ENCODE measurements at places on chromosomes 5 and 9.

GRCh38 chr5:10339958-10340357, 13.5 kb upstream of the MARCHF6 start:
- no peak for DNase-seq

- DNase-seq, result peak; percentile 41
Measured at GRCh38 chr9:128689293-128689774, 312 bp downstream of the SET start.

DNA sequence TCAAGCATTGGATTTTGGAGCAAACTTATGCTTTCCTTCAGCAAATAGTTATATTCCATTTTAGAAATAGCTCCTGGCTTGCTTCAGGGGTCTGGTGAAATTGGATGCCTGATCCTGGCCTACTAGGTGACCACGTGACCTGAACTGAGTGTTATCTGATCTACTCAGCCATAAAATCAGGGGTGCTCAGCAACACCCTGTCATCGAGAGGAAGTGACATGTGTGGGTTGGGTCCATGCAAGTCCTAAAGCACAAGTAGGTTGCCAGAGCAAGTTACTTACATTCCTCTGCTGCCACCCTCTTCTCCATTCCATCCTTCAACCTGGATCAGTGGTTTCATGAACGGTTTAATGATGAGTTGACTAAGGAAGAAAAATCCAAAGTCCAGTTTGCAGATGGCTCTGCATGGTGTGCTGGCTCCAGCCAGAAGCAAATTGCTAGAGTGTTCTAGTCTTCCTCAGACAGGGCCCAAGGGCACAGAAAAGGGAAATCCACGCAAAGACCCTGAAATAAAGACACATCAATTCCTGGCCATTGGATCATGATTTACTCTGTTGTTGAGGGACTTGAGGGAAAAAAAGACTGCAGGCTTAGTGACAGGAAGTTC, 2.8 kb upstream of the FAM193B start:
- DNase-seq, result no peak

DNA sequence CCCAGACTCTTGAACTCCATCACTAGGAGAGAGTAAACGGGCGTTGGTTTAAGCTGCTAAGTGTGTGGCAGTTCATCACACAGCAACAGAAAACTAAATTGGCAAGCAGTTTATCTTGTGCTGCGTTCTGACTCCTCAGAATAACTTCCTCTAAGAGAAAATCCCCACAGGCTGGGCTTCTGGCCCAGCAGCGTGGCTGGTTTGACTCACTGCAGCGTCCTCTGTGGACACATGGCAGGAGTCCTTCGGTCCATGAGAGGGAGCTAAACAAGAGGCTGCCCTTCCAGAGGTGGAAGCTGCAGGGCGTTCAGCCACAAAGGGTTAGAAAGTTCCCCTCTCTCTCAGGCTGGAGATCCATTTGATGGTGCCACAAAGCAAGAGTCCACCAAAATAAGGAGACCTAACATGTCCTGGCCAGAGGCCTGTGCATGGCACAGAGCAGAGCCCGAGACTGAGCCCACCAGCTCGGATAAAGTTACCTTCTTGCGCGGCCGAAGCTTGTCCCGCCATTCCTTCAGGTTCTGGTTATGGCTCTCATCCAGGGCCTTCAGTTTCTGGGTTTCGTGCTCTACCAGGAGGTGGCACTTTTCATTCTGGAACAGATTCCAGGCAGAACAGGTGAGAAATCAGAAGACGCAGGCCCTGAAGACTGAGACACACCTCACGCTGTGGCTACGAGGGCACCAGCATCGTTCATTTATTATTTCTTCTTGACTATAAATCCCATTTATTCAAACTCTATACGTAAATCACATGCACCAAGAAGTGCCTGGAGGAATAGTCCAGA, 46.2 kb upstream of the FBXW11 start:
- no peak for DNase-seq

GRCh38 chr5:139952574-139952973, 90.5 kb downstream of the NRG2 start:
- DNase-seq, result no peak

DNA sequence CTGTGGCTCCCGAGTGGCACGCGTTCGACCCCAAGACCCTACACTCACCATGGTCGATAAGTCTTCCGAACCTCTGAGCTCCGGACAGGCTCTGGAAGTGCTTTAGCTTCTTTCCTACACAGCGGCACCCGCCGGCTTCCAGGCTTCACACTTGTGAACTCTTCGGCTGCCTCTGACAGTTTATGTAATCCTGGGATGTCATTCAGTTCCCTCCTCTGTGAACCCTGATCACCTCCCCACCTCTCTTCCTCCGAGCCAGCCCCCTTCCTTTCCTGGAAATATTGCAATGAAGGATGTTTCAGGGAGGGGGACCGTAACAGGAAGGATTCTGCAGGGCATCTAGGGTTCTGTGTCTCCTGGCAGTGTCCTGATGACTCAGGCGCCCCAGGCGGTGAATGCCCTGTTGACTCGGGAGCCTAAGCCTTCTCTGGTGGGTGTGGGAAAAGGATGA, at the start of gene CD14:
TSS of gene CD14 (minus strand) at position 155 of the 451 bp plus-strand sequence. CDS start at position 51, 104 bp downstream.
- no peak for DNase-seq

DNA sequence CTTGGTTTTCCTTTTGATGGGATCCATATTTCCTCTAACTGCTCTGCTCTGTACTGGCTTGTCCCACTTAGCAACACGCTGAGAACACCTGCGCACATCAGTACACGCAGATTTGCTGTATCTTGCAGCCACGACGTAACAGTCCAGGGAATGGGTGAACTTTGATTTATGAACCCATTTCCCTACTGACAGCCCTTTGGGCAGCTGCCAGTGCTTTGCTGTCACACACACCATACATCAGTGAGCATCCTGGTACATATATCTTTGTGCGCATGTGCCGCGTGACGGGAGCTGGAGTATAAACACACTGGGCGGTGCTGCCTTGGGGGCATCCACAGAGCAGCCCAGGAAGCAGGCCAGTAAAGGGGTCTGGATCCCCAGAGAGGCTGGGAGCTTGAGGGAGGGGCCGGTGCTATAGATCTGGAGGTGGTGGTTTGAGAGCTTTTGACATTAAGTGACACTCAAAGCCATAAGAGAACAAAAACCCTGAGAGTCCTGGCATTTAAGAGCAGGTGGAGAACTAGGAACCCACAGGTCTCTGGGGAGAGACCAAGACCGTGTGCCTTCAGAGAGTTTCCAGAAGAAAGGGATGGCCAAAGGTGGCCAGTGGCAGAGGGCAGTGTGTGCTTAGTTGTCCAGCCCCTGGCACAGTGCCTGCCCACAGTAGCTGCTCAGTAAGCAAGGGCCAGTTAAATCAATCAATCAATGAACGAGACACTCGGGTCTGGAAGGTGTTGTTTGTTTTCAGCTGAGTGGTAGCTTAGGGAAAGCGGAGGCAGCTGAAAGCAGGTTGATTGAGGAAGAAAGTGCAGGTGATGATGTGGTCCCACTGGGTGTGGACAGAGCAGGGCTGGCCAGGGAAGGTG, 53.7 kb downstream of the LMX1B start:
- DNase-seq, result no peak

DNA sequence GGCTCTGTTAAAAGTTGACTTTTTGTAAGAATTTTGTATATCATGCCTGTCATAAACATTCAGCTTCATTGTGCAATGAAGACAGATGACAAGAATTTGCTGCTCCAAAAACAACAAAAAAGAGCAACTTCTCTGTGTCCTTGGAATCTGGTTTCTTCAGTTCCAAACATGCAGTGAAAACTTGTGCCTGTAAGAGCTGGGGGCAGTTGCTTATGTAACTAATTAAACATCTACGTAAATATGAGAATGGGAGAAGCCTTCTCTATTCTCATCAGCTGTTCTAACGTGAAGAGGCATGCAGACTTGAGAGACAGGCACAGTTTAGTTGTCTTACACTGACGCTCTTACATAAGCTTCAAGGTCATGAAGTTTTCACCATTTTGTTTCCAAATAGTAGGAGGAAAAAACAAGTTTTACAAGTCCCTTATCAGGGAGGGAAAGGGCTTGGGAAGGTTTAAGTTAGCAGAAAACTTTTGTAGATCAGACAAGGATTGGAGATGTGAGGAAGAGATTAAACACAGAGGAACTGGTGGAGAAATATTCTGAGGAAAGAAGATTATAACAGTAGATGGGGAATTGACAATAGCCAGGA, 170.4 kb downstream of the RFK start:
- no peak for DNase-seq

- DNase-seq, result no peak
Measured at GRCh38 chr9:2018764-2019558, 3.8 kb downstream of the SMARCA2 start.

- no peak for DNase-seq
Measured at GRCh38 chr5:42801516-42802166, 10.1 kb downstream of the SELENOP start.

GRCh38 chr5:138654281-138654867, 79.2 kb upstream of the HSPA9 start:
- peak; percentile 58 for DNase-seq

- no peak for DNase-seq
Measured at GRCh38 chr5:132013711-132014110, 2.3 kb upstream of the ACSL6 start.

DNA sequence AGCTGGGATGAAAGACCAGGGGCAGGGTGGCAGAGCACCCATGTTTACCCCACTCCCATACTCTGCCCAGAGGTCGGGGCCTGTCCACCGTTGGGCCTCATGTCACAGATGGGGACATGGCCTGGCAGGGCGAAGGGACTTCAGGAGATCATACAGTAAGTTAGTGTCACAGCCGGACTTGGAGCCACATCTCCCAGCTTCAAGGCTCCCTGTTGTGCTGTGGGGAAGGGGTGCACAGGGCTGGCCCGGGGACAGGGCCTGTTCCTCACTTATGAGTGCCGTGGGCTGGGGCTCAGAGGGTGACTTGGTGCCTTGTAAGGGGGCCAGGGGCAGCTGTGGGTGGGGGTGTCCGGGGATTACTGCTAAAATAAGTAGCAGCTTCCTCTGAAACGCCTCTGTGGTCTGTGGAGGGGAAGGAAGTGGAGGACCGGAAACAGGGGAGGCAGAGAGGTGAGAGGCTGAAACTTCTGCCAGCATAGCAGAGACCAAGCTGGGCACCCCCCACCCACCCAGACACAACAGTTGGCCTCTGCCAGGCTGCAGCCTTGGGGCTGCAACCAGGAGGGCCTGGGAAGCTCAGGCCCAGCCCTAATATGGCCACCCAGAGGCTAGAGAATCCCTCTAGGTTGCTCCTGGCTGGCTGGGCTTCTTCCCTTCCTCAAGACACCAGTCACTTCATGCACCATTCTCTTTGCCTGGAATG, 41.1 kb upstream of the NEK6 start:
- no peak for DNase-seq

GRCh38 chr5:16981700-16982099, 45.6 kb upstream of the MYO10 start:
- no peak for DNase-seq

GRCh38 chr5:149030392-149030791, 32.5 kb downstream of the SH3TC2 start:
- DNase-seq, result no peak

DNA sequence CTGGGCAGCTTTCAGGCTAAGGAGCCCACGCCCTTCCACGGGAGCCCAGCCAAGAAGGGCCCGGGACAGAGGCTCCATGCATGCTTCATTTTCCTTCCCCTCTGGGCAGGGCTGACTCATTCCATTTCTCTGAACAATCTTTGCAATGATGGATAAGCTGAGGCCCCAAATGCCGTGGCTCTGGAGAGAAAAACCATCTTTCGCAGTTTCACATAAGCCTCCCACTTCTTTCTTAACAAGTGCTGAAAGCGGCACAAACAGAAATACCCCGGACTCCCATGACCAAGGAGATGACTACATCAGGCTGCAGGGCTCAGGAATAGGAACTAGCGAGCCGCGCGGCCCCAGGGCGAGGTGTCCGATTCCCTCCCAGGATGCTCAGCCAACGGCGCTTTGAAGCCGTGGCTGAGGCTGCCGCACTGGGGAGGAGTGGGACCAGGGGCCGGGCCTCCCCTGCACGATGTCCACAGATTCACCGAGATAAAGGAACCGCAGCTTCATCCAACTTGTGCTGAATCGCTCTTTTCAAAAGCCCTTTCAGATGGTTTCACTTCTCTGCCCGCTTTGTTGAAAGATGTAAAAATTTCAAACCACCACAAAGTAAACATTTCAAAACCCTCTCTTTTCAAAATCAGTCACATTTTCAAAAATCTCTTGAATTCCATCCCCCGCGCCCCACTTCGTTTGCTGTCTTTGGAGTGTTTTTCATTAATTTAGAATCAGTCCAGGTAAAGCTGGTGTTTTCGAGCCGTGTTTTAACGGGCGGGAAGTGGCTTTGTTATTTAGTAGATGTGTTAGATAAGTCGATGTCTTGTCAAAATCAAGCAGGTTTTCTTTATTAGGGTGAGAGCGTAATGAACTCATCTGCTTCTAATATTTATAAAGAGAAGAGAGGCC, 96.5 kb upstream of the LMX1B start:
- DNase-seq, result peak; percentile 14

- DNase-seq, result no peak
Measured at GRCh38 chr9:2023532-2023931, 8.4 kb downstream of the SMARCA2 start.

All from stimulated activated CD8-positive, alpha-beta memory T cell treated with anti-CD3 and anti-CD28 coated beads, Interleukin-4, amount 100 ng/mL, for 4 hours (primary cell).